Mucosa of descending colon (tissue), 3 donors: ENCODE measurements at places on chromosomes 6 and 20. TPM values are rescaled to one million over a fixed set of nuclear protein-coding genes. Genes with fewer than 3 reads are reported as not detected.

GRCh38 chr6:75108333-75108974, 97.4 kb downstream of the COL12A1 start:
- no peak for DNase-seq

DNA sequence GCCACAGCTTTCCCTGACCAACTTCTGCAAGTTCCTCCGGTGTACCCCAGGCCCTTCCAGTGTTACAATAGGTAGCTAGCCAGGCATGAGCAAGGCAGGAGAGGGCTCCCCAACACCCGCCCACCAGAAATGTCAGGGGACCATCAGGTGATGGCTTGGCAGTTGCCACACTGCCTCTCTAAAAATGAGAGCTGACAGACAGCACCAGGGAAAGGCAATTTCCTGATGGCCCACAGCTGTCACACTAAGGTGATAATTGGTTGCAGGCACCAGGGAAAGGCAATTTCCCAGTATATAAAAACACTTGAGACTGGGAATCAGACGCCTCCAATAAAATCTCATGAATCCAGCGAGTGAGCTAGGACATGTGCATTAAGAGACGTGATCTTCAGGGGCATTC, 49.9 kb downstream of the PXDC1 start:
- DNase-seq = no peak

DNA sequence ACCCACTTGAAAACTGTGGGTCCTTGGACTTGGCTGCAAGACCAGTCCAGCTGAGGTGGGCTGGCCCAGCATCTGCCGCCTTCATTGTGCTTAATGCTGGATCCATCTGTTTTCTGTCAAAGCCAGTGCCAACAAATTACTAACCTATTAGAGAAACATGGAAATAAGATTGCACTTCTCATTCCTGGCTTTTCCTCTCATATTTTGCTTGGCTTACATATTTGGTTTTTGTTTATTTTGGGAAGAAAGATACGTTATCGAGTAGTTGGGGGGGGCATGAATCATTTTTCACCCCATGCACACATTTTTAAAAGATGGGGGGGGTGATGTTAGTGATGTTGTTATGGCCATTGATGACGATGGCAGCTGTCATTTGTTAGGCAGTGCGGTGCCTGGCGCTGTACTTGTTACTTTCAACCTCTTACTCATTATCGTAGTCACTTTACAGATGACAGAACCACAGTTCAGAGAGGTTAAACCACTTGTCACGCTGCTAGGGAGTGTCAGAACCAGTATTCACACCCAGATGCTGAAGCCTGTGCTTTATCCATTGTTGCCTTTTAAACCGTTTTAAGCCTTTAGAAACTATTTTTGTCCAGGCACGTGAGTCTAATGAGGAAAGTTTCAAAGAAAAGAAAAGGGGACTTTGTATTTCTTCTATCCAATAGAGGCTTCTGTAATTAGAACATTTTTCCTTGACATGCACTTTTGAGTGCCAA, 180.0 kb downstream of the TMEM242 start:
- no peak for DNase-seq

The VGLL2 gene
- not detected for total RNA-seq

The KHDRBS2 gene
- 1.1 TPM for total RNA-seq

The YTHDF1 gene
- 37.2 TPM for total RNA-seq
